ENCODE measurements at places on chromosomes 12 and 14.

DNA sequence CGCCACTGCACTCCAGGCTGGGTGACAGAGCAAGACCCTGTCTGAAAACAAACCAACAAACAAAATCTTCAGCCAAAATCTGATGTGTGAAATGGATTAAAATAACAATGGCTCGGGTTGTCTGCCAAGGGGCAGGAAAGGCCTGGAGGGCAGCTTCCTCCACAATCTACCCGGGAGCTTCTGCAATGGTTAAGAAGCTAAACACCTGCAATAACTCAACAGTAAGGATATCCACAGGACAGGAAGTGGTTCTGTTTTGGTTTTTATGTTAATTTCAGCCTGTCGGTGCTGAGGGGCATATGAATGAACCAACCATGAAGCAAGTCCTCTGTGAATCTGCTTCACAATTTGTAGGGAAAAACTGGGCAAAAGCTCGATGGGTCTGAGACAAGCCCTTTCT lies 34.4 kb downstream of the RAD52 start:
- no peak for DNase-seq

GRCh38 chr14:23142826-23143225 lies 23.8 kb upstream of the CEBPE start:
- DNase-seq, result no peak

- DNase-seq, result peak; percentile 15
Measured at GRCh38 chr14:20179218-20179617, 11.5 kb upstream of the OR11G2 start.

GRCh38 chr14:76584271-76584702 lies 177.0 kb upstream of the VASH1 start:
- DNase-seq, result peak; percentile 44

DNA sequence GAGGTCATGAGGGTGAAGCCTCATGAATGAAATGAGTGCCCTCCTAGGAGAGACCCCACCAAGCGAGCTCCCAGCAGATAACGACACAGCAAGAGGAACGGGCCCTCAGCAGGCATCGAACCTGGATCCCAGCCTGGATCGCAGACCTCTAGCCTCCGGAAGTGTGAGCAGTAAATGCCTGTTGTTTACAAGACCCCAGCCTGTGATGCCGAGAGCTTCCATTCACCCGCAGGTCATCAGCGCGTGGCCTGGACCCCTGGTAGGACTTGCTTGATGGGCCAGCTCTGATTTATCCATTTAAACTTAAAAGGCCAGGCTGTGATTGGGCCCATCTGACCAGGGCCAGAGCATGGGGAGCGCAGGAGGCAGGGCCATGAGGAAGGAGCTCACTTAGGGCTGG lies 7.0 kb downstream of the TMEM179 start:
- no peak for DNase-seq

GRCh38 chr12:110280392-110280778 lies 662 bp upstream of the ATP2A2 start:
- DNase-seq, result peak; percentile 83

- no peak for DNase-seq
Measured at GRCh38 chr14:96168581-96168980, 36.1 kb upstream of the BDKRB2 start.

DNA sequence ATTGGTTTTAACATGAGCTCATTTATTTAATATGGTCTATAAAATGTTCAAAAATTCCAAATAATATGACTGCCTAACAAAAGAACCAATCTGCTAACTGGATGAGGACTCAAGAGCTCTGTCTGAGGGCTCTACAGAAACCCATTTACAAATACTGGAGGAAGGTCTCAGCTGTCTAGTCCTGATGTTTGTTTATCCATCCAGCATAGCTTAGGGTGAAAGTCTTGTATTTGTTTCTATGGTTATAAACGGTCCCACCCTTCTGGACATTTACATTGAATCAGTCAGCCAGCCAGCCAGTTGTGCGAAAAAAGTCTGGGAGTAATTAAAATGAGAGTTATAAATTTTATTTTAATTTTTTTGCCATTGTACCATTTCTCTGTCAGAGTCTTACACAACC lies 220.7 kb downstream of the BMP4 start:
- no peak for DNase-seq

DNA sequence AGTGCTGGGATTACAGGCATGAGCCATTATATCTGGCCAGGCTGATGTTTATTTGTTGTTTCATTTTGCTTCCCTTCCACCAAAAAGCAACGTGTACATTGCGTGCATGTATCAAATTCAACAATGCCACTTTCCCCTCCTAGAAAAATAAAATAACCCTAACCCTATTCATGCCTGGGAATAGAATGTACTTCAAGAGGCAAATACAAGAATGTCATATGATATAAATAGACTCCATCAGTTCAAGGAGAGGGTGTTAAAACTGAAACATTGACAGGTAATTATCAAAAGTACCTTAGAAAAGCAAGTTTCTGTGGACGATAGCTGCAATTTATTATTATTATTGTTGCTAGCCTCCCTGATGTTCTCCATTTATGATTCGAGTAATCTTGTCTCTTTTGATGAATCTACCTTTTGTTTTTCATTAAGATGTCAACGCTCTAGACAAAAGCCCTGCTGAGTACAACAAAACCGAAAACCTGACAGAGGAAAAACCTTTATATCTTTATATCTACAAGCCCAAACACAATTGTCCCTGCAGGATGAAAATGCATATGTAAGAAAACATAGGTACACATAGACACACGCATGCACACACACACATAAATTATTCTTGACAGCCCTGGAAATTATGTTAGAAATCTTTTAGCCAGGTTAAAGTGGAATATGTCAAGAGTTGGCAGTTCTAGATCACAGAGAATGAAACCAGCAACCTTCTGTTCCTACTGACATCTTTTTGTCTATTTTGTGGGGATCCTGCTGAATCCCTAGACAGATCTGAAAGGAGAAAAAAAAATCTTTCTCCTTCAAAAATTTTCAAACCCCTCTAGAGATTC lies 98.9 kb downstream of the BTG1 start:
- DNase-seq, result no peak

GRCh38 chr12:39988574-39988973 lies 117.3 kb downstream of the SLC2A13 start:
- DNase-seq, result no peak

DNA sequence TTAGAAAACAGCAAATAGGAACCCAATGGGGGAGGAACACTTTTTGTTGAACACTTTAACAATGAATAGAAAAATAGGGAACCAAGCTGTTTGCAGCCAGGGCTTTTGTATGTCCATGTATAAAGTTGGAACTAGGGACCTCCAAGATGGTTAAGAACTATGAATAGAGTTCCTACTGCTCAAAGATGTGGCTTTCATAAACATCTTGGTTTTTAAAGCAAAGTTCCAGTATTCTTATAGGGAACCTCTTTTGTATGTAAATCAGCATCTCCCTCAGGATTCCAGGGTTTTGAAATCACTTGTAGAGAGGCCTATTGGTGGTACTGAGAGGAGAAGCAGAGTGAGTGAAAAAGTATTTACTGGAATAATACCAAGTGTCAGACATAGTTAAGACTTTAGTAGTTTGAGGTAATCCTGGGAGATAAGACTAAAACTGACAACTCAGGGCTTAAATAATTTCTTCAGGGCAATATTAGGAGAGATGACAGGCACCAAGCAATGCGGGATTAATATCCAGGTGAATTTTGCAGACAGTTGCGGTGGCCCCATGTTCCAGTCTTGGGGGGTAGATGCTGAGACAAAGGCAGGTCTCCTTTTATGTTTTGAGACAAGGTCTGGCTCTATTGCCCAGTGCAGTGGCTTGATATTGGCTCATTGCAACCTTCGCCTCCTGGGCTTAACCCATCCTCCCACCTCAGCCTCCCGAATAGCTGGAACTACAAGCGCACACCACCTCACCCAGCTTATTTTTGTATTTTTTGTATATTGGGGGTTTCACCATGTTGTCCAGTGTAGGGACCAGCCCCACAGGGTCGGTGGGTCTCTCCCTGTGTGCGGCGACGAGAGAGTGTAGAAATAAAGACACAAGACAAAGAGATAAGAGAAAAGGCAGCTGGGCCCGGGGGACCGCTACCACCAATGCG lies 10.4 kb upstream of the EID3 start:
- no peak for DNase-seq

DNA sequence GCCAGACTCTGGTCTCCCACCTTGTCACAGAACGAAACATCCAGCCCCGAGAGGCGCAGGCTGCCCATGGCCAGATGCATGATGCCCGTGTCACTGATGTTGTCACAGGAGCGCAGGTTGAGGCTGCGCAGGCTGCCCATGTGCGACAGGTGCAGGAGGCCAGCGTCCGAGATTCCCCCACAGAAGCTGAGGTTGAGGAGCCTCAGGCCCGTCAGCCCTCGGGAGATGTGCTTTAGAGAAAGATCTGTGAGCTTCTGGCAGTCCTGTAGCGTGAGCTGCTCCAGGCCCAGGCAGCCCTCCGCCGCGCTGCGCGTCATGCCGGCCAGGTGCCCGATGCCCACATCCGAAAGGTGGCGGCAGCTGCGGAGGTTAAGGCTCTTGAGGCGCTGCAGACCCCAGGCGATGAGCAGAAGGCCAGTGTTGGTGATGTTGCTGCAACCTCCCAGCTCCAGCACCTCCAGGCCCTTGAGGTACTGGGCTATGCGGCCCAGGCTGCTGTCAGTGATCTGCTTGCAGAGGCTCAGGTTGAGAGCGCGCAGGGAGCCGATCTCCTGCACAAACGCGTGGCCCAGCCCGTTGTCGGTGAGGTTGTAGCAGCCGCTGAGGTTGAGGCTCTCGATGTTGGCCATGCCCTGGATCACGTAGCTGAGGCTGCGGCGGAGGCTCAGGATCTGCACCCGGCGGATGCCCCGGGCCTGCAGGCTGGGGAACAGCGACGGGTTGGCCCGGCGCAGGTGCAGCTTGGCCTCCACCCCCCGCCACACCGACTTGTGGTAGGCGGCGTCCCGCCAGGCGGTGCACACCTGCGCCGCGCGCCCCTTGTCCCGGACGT lies 991 bp downstream of the FBXL14 start:
- DNase-seq, result peak; percentile 74

All from right cardiac atrium (tissue), 5 donors.